ENCODE measurements at places on chromosomes 5 and 9. TPM values are rescaled to one million over a fixed set of nuclear protein-coding genes. Genes with fewer than 3 reads are reported as not detected.

Gene PLAC8L1
- not detected for total RNA-seq

Gene NR5A1
- total RNA-seq: not detected

Gene F12
- total RNA-seq: 0.52 TPM

Gene PTGES
- 8.7 TPM for total RNA-seq

Gene CDC26
- 13.2 TPM for total RNA-seq

Gene SHISAL2B
- total RNA-seq: not detected
